CD4-positive, alpha-beta T cell treated with Interleukin-15 for 4 hours (primary cell): ENCODE measurements at places on chromosomes 5 and 9.

GRCh38 chr5:112918679-112919078 lies 3.3 kb downstream of the REEP5 start:
- no peak for DNase-seq

- no peak for DNase-seq
Measured at GRCh38 chr5:132831095-132831860, 831 bp upstream of the SHROOM1 start.

- no peak for DNase-seq
Measured at GRCh38 chr9:69674112-69674685, 2.0 kb upstream of the APBA1 start.

GRCh38 chr5:55991768-55992486 lies 2.8 kb downstream of the IL6ST start:
- no peak for DNase-seq

GRCh38 chr5:45507178-45507577 lies 189.0 kb downstream of the HCN1 start:
- no peak for DNase-seq

DNA sequence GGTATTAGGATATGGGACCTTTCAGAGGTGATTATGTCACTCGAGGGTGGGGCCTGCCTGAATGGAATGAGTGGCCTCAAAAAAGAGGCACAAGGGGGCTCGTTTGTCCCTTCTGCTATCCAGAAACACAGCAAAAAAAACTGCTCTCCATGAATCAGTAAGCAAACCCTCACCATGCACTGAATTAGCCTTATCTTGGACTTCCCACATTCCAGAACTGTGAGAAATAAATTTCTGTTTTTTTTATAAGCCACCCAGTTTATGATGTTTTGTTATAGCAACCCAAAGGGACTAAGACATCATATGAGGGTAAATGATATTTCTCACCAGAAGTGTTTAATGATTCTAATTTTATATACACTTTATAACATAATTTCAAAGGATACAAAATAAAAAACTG lies 476.6 kb upstream of the EDIL3 start:
- DNase-seq = no peak

DNA sequence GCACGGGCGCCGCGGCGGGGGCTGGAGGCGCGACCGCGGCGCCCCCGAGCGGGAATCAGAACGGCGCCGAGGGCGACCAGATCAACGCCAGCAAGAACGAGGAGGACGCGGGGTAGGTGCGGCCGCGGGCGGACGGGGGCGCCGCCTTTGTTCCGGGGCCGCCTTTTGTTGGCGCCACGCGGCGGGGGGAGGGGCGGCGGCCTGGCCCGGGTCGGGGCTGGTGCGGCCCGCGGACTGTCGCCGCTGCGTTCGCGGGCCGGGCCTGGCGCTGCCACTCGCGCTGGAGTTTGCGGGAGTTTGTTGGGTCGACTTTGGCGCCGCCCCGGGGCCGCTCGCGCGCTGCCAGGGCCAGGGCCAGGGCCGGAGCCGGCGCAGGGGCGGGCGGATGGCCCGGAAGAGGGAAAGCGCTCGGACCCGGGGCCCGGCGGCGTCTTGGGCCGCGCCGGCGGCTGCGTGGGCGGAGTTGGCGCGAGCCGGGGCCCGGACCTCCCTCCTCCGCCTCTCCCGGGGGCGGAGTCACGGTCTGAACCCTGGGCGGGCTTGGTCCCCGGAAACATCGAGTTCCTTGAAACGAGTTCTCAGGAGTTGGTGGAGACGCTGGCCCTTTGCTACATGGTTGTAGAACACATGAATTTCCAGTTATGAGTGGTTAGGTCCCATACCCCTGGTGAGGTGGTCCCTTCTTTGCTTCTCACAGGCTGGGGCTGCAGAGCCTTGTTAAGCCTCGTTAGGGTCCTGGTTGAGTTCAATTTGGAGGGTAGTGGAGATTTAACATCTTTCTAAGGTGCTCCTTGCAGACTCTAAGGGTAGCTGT lies 809 bp downstream of the HNRNPAB start:
- peak; percentile 71 for DNase-seq

- no peak for DNase-seq
Measured at GRCh38 chr5:98069876-98070512, 703.5 kb upstream of the RGMB start.

- no peak for DNase-seq
Measured at GRCh38 chr5:179138568-179138925, 78.4 kb downstream of the ZNF354C start.

DNA sequence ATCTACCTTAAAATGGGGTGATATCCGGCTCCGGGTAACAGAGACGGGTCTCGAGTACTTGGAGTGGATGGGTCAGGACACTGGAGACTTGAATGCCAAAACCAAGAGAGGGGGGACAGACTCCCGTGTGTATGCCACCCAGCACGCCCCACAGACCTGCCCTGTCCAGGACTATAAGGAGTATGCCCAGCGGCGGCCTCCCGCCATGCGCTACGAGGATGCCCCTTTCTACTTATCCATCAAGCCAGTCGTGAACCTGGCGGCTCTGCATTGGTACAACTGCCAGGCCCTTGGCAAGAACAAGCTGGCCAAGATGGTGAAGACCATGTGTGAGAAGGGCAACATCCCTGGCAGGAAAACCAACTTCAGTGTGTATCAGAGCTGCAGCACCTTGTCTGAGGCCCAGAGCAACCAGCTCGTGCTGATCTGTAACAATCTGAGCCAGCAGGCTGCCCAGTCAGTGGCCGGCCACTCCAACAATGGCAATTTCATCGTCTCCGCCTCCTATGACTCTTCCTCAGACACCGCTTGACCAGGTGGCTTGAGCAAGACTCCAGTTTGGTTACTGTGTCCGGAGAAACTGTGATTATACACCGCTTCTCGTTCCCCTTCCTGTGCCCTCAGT lies 99.4 kb downstream of the INIP start:
- no peak for DNase-seq

GRCh38 chr9:133797406-133798105 lies 59.4 kb upstream of the SARDH start:
- no peak for DNase-seq

GRCh38 chr5:160438316-160439204 lies 16.9 kb downstream of the PTTG1 start:
- DNase-seq = peak; percentile 72

- DNase-seq = no peak
Measured at GRCh38 chr9:129677456-129677855, 12.0 kb downstream of the PRRX2 start.

DNA sequence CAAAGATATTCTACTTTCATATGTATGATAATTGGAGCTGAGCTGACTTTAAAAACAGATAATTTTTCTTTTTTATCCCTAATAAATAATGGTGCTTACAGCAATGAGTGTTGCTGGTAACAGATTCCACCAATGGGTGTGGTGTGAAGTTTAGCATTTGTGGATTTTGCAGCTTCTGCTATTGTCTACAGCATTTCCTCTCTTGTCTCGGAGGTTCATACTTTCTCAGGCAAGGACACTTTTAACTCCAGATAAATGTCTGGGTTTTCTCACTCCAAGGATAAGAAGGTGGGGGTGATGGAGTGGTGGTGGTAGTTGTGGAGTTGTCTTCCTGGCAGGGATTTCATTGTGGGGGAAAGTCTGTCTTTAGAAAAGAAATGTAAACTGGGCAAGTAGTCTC lies 120.0 kb upstream of the CDKN2B start:
- no peak for DNase-seq
